ENCODE measurements at places on chromosomes 1 and 21.
A peak's percentile ranks its signal among the peaks of the same experiment; 100 is the strongest.

DNA sequence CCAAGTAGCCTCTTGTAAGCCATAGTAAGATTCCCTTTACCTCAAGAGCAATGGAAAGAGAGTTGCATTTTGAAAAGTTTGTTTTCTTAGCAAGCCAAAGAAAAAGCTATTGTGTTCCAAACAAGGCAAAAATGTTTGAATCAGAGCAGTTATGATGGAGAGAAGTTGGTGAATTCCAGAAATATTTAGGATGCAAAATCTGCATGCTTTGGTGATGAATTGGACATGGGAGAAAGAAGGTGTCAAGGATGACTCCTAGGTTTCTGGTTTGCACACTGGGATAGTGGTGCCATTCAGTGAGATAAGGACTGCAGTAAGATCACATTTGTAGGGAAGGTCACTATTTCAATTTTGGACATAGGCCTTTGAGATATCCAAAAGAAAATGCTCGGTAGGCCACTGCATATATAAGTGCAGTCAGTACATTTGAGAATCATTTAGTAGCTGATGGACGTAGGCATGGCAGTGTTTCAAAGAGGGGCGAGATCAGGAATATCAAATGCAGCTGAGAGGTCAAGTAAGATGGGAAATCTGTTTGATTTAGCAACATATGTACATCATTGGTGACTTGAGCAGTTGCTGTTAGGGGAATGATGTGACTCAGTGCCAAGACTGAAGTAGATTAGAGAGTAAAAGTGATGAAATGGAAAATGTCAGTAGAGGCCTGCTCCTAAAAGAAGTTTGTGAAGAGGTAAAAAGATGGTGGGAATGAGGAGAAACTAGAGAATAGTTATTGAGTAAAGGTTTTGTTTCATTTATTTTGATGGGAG, 33.9 kb upstream of the GPR25 start:
- no peak for DNase-seq

DNA sequence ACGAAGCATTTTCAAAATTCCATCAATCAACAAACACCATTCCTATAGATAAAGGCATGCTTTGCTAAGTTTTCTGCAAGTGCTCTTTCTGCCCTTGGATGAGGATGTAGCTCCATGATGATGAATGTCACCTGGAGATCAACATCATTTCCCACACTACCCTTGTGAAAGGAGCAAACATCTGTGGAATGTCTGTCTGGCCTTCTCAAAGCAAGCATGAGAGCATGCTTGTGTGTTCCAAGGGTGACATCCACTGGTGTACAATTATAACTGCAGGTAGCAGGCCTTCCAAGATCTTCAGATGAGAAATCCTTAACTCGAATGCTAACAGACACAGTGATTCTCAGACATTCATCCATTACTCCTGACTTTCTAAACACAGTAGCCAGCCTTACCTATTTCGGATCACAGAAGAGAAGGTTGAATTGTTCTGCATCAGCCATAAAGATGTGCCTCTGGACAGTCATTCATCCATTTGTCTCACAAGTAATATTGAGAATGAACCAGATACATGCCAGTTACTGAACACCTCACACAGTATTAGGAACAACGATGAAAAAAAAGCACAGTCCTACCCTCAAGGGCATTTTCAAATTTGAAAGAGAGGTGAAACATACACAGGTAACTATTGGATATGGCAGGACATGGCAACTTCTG, 162.4 kb downstream of the TPR start:
- DNase-seq: peak; percentile 71

DNA sequence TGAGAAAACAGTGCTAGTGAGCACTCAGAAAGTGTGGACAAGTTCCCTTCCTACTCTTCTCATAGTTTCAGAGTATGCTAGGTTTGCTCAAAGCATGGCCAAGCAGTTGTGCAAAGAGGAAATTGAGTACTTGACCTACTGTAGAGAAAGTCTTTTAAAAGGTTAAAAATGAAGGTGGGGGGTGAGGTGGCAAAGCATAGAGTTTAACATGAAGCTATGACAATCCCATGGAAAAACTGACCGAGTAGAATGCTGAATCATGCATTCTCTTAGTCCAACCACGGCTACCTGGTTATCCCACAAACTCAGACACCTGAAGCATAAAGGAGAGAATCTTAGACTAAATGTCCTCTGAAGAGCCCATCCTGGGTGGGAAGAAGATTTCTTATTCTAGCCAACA, 79.9 kb downstream of the PTPN14 start:
- no peak for DNase-seq

GRCh38 chr1:181818943-181819342, 242.6 kb downstream of the ZNF648 start:
- DNase-seq: no peak

DNA sequence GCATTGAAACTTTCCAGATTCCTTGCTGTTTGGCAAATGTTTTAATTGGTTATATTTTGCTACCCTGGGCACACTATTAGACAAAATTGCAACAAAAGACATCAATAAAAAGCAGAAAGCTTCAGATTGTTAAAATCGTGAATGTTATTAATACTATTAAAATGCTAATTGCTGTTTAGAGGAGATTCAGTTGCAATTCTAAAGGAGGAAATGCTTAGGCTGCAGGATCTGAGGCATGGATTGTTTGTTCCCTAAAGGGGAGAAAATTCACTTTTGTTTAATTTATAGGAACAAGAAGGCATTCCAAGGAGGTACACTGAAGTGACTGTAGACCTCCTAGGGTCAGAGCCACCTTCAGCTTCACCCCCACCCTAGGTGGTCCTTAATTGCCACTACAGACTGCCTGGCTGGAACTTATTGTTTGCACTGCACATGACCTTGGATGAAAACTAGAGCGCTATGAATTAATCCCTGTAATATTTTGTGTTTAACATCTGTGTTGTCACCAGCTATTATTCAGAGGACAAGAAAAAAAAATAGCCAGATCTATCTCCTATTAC, 1266.9 kb upstream of the ADGRL2 start:
- DNase-seq: no peak

DNA sequence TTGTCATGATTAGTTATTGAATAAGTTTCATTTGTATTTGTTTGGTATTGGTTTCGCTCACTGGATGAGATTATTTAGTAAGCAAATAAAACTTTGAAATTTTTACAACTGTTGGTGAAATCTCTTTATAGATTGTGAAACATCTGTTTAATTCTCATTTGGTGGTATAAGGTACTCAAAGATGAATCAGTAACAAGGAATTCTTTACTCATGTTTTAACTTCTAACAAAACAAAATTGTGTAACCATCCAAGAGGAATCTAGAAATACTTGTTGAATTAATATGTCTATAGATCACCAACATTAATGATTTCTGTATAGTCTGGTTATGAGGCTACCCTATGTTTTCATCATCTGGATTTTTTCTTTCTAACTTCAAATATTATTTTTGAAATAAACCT, 62.8 kb upstream of the USP25 start:
- DNase-seq: no peak

DNA sequence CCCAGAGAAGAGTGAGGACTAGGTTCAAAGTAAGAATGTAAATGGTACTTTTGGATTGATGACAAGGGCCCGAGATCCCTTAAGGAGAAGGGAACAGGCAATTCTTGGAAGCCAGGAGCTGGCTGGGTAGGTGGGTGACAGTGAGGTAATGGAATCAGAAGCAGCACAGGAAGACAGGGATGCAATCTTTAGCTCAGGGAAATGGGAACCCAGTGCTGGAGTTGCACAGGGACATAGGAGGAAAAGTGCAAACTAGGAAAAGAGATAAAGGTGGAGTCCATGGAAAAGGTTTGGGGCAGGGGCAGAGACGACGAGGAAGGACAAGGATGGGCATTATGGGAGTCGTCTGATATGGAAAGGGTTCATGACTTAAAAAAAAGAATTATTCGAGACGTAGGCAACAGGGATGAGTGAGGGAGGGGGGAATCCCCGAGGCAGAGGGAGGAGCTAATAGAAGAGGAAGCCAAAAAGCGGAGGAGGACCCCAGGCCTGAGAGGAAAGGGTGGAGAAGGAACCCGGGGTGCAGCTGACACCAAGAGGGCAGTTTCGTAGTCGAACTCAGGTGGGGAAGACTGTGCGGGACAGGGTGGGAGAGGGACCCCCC, 495 bp downstream of the PI4KB start:
- DNase-seq: no peak

DNA sequence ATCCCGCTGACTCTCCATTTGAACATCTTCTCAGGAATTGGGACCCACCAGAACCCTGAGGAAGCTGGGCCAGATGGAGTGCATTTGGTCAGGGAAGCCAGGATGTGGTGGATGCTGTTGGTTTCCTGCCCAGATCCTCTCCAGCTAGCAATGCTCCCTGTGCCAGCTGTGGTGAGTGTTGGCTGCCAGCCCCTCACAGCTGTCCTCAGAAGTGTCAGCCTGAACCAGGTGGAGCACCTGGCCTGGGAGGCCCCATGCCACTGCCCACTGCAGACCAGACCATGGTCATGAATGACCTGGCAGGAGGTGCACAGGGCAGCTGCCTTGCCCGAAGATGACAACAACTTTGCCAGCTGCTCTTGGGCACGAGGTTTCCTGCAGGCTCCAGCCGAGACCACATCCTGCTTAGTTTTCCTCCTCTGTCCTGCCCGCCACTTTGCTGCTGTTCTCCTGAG, 54.4 kb downstream of the PRSS38 start:
- no peak for DNase-seq

DNA sequence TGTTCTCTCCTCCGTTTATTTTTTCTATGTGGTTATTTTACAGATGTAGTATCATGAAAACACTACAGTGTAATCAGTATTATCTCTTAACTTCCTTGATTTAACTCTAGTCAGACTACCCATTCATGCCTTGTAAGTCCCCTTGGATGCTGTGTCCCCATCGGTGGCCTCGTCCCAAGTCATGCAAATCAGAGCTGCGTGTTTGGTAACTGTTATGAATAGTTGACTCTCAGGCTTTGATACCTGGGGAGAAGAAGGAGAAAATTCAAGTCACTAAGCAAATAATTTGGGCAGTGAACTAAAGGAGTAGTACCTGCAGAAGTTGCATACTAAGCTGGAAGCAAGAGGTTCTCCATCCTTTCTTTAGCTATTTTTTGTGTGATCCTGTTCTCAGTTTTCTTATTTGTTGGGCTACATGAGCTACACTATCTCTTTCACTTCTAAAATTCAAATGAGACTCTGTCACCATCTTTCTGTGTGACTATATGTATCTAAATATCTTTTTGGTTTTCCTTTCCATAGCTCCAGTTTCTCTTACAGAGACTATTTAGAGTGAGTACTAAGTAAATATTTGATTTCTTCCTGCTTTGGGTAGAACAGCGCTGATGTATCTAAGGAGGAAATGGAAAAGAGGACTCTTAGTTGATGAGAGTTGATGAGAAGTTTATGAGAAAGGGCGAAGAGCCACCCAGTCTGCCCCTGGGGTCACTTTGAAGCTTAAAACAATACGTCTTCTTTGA, 50.9 kb downstream of the VANGL2 start:
- no peak for DNase-seq

DNA sequence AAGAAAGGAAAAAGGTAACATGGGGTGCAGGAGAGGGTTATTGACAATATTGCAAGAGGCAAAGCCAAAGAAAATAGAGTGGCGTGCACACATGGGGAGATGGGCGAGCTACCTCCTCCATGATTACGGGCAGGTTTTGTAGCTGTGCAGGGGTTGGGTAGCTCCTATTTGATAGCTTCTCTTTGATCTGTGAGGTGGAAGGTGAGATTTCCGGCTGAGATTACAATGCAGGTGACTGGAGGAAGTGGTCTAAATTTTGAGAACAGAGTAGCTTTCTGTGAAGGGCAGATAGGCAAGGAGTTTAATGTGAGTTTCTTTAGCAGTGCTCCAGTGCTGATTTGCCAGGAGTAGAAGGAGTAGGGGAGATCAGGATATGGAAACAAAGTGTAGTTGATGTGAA, 263.4 kb downstream of the PLA2G4A start:
- DNase-seq: no peak

GRCh38 chr1:192866241-192866868, 57.5 kb downstream of the RGS2 start:
- no peak for DNase-seq

DNA sequence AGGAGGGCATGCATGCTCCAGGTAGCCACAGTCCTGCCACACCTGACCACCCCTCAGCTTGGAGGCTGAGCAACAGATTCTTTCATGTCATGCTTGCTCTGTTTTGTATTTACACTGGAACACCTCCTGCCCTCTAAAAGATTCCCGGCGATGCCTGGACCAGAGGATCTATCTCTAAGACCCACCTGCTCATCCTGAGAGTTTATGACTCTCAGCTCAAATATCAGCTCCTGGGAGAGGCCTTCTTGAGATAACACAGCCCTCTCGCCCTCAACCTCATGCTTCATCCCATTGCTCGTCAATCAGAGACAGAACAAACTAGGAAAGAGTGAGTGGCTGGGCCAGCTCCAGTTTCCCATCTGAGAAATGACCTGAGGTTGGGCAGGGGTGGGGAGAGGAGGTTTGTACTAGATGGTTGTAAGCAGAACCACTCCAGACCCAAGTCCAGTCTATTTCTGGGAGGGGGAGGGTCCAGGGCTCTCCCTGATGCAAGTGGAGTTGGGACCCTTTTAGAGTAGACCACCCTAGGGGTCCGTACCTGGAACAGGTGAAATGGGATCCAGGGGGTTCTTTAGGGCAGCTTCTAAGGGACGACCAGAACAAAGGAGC, 524.5 kb downstream of the MATN1 start:
- no peak for DNase-seq

GRCh38 chr1:179917601-179918429, 35.7 kb downstream of the TOR1AIP1 start:
- no peak for DNase-seq

GRCh38 chr1:27736252-27736651, 10.5 kb downstream of the FAM76A start:
- no peak for DNase-seq

GRCh38 chr1:147475488-147475887, 65.8 kb upstream of the BCL9 start:
- no peak for DNase-seq

DNA sequence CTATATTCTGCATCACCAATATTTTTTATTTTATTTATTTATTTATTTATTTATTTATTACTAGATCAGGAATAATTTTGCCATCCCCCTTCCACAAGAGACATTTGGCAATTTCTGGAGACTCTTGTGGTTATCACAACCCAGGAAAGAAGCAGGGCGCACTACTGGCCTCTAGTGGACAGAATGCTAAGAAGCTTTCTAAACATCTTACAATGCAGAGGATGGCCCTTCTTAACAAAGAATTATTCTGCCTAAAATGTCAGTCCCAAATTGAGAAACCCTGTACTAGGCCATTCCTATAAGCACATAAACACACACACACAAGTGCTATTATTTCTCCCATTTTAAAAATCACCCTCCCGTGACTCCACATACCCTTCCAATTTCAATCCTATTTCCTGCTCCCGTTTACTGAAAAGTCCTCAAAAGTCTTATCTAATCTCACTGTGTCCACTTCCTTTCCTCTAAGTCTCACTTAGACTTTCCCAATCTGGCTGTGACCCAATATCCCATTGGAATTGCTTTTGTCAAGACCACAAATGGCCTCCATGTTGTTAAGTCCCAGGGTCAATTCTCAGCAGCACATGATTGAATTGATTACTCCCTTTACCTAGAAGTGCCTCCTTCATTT, 43.7 kb upstream of the RNF11 start:
- peak; percentile 39 for DNase-seq

DNA sequence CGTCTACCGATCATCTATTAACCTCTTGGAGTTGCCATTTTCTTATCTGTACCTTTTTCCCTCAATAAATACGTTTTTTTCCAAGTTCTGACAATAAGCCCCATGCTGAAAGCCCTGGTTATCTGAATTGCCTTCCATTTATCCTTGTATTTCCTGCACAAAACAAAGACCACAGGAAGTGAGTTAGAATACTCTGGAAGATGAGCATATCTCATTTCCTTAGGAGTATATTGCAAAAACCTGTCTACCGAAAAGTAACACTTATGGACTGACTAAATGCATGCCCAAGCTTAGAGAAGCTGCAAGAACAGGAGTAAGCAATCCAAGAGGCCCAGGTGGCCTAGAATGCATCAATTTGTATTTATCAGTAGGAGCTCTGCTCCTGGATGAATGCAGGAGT, 39.9 kb downstream of the DIRAS3 start:
- no peak for DNase-seq
